ENCODE measurements at places on chromosomes 6 and 20.

- DNase-seq = peak; percentile 42
These were observed 67.2 kb upstream of the PTGIS start for GRCh38 chr20:49635166-49635565.

DNA sequence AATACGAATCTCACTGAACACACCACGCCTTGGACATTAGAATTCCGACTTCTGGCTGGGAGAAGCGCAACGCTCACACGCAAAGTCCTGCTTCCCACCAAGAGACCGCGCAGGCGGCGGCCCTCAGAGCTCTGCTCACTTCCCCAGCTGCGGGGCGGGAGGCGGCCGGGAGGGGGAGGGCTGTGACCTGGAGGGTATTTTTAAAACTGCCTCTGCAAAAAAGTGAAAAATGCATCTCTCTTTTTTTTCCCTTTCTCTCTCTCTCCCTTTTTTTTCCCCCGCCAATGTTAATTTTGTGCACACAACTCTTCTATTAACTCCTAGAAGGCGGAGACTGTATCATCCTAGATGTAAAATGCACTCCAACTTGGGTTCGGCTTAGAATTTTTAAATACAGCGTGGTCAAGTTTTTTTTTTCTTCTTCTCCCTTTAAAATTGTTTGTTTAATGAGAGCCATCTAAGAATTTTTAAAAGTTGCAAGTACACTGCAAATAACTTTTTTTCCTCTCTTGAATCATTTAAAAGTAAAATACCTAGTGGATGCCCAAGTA is 66.4 kb downstream of the STX11 start:
- no peak for DNase-seq

DNA sequence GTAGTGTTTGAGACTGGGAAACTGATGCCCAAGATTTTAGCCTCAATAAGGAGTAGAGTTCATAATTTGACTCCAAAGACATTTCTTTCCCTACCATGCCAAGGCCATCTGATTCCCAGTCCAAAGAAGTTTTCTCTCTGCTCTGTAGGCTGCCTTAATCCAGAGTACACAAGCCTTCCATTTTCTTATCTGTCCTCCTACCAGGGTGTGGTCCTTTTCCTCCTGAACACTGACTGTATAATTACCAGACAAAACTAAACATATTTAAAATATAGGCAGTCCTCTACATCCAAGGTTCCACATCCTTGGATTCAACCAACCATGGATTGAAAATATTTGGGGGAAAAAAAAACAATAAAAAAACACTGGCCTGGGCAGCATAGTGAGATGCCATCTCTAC is 108.4 kb downstream of the SLC16A10 start:
- DNase-seq = no peak

GRCh38 chr6:166751051-166751595 is 124.1 kb upstream of the RPS6KA2 start:
- no peak for DNase-seq

DNA sequence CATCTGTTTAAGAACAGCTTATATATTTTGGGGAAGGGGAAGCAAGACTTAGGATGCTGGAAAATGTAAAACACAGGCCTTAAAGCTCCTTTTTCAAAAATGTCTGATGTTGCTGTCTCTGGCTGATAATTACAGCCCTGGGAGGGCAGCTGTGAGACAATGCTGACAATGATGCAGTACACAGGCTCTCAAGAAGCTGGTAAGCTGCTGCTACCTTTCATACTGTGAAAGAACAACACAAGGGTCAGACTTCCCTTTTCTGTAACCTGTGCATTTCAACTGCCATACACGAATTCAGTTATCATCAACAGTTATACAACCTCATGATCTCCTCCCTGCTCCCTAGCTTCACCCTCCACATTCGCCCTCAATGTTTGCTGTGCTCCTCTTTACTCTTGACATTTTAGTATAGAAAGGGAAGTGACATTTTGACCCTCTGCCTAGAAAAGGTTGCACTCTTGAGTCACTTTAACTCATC is 25.2 kb downstream of the MAP7 start:
- peak; percentile 77 for DNase-seq

DNA sequence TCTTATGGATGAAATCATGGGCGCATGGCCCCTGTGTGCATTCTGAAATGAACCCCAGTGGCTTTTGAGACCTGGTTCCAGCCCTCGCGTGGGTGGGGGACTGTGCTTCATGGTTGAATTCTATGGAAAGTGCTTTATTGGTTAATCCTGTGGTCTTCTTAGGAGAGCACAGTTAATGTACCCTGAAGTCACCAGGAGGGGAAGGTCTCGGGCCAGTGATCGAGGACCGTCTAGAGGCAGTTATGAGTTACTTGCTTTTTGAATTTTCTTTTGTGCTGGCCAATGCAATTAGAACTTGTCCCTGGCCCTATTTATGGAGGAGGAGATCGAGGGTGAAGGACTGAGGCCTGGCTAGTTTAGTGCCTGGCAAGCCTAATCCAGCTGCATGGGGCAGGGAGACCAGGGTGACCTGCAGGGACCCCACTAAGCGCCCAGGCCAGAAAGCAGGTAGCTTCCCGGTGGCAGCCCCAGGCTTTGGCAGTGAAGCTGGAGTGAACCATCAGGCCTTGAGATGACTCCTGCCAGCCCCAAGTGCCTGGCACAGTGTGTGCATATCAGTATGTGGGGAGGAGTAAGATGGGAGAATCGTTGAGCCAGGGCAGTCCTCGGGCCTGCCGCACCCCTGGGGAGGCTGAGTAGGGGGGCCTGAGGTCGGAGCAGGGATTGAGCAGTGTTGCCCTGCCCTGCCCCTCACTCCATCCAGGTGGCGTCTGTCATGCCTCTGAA is 144.6 kb upstream of the RNF24 start:
- no peak for DNase-seq

DNA sequence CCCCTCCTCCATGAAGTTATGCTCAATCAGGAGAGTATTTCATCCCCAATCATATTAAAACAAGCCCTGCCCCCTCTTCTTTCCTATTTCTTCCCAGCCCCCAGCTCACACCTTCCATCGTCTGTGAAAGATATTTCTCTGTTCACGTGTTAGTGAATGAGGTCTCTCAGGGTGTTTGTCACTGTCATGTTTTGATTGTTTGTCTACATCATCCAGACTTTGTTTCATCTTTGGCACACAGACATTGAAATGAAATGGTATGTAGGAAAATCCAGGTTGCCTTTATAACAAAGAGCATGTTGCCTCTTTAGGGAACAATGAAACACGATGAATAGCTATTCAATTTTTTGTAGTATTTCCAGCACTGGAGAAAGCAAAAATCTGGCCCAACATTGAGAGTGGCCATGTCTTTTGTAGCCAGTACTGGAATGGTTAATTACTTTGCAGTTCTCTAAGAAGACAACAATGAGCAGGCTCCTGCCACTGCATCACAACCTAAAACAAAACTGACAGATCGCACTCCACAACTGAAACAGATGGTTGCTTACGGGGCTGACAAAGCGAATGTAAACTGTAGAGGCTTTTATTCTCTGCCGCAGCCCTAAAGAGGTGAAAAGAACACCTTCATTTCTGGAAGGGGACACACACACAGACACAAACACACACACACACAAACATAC is 543.6 kb upstream of the CITED2 start:
- DNase-seq = no peak

DNA sequence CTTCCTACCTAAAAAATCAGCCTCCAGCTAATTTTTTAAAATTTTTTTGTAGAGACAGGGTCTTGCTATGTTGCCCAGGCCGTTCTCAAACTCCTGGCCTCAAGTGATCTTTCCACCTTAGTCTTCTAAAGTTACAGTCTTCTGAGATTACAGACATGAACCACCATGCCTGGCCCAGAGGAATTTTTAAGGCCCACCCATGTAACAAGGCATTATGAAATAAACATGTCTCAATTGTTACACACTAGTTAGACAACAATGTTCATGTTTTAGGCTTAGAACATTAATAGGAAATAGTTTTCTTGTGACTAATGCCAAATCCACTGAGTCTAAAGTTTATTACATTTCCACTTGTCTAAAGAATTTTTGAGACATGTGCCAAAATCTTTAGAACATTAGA is 221.2 kb downstream of the LAMA2 start:
- DNase-seq = no peak

DNA sequence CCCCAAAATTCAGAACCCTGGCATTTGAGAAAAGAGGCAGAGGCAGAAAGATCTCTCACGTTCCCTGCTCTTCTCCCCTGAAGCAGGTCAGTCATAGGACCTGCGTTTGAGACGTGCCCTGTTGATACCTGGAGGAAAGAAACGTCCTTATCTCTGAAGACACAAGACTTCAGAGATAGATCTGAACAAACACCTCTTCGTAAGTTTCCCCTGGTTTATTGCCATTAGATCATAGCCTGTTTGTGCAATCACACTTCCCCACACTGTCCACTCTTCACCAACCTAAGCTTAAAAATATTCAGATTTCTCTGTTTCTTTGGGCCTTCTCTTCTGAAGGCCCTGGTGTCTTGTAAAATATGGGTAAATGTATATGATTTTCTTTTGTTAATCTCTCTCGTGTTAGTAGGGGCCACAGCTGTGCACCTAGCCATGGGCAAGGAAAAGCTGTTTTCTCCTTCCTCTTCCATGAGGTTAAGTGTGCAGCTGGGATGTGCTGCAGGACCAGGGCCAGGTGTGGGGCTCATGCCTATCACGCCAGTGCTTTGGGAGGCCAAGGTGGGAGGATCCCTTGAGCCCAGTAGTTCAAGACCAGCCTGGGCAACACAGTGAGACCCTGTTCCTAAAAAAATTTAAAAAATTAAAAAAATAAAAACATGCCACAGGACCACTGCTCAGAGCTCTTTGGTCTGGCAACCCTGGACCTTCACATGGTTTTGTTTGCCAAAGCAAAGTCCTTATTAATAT is 4.7 kb upstream of the SLC22A2 start:
- DNase-seq = no peak

DNA sequence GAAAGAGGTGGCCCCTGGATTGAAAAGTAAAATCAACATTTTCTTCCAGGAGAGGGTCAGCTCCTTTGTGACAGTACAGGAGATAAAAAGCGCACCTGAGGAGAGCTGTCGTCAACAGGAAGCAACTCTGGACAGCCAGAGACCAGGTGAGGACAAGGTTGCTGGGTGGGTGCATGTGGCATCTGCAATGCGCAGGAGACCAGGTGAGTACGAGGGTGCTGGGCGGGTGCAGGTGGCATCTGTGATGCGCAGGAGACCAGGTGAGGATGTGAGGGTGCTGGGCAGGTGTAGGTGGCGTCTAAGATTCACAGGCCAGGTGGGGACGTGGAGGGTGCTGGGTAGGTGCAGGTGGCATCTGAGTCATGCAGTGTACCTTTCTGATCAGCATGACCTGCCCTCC is 38.4 kb downstream of the WDR27 start:
- DNase-seq = no peak

- DNase-seq = no peak
These were observed 260.0 kb upstream of the MAP3K7 start for GRCh38 chr6:90846824-90847223.

GRCh38 chr6:90068703-90069523 is 174.6 kb downstream of the GJA10 start:
- no peak for DNase-seq

DNA sequence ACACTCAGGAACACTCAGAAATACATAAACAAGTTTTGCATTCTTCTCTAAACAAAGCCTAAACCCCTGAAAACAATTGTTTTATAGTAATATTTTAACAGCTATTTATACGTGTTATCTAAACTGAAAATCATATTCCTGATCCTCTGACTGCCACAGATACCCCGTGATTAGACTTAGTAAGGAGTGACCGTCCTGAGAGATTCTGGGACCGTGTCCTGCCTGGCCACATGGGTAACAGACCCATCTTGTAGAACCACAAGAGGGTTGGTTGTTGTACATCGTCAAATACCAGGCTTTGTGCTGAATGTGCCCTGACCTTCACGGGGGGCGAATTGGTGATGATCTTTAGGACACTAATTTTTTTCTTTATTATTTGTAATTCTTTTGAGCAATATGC is 214.4 kb downstream of the TMEM242 start:
- no peak for DNase-seq

- DNase-seq = no peak
These were observed 35.3 kb downstream of the CHMP4B start for GRCh38 chr20:33846291-33846935.

GRCh38 chr6:20055916-20056315 is 156.4 kb downstream of the MBOAT1 start:
- no peak for DNase-seq

GRCh38 chr20:46089167-46089416 is 670 bp downstream of the NCOA5 start:
- no peak for DNase-seq

DNA sequence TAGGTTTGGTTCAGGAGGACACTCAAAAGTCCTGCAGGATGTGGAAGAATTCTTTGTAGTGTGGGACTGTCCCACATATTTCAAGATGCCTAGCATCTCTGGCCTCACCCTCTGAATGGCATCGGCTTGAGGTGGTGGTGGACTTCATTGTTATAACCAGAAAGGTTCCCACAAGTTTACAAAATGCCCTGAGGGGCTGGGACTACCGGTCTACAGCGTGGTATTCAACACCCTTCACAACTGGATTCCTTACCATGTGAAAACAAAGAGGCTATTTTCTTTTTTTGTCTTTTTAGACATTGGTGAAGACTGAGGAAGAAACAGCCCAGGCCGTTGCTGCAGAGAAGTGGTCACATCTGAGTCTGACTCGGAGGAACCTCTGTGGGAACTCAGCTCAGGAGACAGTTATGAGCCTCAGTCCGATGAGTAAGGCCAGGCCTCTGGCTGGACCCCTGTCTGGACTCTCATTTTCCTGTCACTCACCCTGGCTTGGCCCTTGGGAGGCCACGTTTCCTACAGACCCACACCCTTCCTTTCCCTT is 15.2 kb downstream of the PGBD1 start:
- no peak for DNase-seq

- no peak for DNase-seq
These were observed 636.7 kb downstream of the RFPL4B start for GRCh38 chr6:112983713-112984261.

GRCh38 chr6:118770112-118770788 is 118.9 kb upstream of the CEP85L start:
- no peak for DNase-seq

- no peak for DNase-seq
These were observed 1204.0 kb upstream of the ADGRB3 start for GRCh38 chr6:67431076-67431475.

GRCh38 chr20:43389839-43390626 is 67.7 kb upstream of the SRSF6 start:
- no peak for DNase-seq
